ENCODE measurements at places on chromosomes 16 and 17. TPM values are rescaled to one million over a fixed set of nuclear protein-coding genes. Genes with fewer than 3 reads are reported as not detected.

Gene NACA2
- 0.07 TPM for polyA plus RNA-seq

Gene GLIS2
- 14.8 TPM for polyA plus RNA-seq

Gene TCAP
- polyA plus RNA-seq = 1.2 TPM

Gene CCL5
- polyA plus RNA-seq = 15.3 TPM

Gene PRSS27
- 2.5 TPM for polyA plus RNA-seq

Gene KRT23
- polyA plus RNA-seq = 9.4 TPM

Gene KRTAP1-1
- polyA plus RNA-seq = not detected

Gene ODAD4
- polyA plus RNA-seq = 6.0 TPM

Gene GH1
- polyA plus RNA-seq = not detected

Gene SALL1
- not detected for polyA plus RNA-seq

Gene DNAAF1
- polyA plus RNA-seq = 11.5 TPM

GRCh38 chr16:85335584-85336491 is 223.6 kb upstream of the CIBAR2 start:
- peak; percentile 65 for DNase-seq

- no peak for DNase-seq
Observed at GRCh38 chr17:34668206-34668605, 88.8 kb downstream of the TMEM132E start.

DNA sequence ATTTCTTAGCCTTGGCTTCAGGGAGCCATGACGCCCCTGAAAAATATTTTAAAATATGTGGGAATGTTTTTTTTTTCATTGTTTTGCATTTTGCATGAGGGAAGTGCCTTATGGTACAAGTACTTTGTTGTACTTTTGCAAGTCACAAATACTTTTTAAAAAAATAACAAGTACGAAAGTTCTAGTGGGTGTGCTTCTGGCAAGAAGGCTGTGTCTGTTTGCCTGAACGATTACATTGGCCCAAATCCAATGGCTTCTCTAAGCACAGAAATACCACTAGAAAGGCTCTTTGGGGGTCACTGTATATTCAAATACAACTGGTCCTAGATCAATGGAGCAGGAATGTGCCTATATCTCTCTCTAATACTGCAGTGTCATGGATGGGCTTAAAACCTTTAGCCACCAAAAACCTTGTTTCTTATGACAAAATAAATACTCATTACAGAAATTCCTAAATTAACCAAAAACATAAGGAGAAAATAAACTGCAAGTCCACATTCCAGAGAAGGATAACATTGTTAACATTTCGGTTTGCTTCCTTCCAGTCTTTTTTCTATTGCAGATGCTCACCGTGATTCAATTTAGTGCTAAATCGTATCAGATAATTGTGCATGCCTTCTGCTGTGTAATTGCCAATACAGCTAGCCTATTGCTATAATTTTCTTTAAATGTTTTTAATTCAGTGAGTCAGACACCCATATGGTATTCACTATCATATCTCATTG is 97.4 kb downstream of the VAT1L start:
- peak; percentile 69 for DNase-seq

DNA sequence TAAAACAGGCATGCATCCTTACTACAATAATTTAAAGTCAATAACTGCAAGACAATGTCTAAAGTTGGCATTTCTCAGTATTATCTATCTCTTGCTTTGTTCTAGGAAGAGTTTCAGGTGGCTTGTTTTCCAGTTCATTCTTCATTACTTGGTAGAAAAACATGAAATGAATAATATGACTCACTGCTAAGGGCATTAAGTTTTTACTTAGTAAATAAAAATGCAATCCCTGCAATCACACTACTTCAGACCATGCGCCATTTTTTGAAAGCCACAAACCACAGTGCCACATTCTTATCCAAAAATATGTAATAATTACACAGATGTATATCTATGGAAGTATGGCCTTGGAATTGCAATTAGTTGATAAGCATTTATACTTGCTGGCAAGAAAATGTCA is 55.4 kb downstream of the CREBBP start:
- DNase-seq = no peak

DNA sequence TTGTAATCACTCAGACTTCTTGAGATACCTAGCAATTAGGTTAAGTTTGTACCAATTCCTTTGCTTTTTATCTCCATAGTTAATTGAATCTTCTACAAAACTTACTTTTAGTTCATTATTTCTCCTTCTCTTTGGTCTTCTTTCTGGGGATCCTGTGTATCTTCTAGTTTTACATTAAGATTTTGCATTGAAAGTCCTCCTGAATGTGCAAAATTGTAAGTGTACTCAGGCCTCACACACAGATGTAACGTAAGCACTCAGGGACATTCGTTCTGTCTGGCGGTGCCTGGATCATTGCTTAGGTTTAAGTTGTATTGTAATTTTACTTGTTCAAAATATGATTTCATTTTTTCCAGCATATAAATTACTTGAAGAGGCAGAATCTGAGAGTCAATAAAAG is 222.6 kb upstream of the CPHXL start:
- DNase-seq = no peak

DNA sequence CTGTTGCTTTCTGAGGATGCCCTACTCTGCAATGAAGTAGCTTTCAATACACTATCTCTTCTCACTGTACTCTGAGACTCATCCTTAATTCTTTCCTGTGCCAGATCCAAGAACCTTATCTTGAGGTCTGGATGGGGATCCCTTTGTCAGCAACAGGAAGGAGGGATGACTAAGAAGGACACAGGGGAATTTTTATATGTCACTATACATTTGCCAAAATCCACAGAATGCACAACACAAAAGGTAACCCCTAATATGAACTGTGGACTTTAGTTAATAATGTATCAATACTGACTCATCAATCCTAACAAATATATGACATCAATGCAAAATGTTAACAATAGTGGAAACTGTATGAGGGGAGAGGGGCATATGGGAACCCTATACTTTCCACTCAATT is 4.7 kb upstream of the RBBP6 start:
- no peak for DNase-seq

GRCh38 chr16:9966569-9967157 is 215.6 kb downstream of the GRIN2A start:
- no peak for DNase-seq

DNA sequence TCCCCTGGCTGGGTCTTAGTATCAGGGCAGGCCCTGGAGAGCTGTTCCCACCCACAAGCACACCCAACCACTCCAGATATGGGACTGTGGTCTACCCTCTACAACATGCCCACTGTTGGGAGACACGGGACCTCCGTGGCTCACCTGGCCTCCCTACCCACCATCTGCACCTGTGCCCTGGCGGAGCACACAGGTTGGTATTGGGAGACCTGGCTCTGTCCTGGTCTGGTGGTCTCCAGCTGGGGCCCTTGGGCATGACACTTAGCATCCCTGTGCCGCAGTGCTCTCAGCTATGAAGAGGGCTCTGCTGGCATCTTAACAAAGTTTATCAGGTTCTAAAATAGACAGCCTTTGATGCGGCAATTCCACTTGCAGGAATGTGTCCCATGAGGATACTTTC is 5.8 kb downstream of the C16orf95 start:
- no peak for DNase-seq

- DNase-seq = no peak
Observed at GRCh38 chr16:67675579-67675935, 8.9 kb downstream of the C16orf86 start.

DNA sequence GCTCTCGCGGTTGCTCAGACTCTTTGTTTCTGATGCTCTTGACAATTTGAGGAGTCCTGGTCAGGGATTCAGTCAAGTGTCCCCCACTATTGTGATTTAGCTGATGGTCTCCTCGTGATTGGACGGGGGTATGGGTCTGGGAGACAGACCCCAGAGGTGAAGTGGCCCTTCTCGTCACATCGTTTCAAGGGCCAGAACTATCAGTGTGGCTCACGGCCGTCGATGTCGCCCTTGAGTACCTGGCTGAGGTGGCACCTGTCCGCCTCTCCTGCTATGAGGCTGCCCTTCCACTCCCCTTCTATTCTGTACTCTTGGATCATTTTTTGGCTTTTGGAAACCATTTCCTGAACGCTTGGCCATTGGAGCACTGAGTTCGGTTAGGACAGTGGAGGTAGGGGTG is 7.4 kb upstream of the MEAK7 start:
- DNase-seq = no peak

DNA sequence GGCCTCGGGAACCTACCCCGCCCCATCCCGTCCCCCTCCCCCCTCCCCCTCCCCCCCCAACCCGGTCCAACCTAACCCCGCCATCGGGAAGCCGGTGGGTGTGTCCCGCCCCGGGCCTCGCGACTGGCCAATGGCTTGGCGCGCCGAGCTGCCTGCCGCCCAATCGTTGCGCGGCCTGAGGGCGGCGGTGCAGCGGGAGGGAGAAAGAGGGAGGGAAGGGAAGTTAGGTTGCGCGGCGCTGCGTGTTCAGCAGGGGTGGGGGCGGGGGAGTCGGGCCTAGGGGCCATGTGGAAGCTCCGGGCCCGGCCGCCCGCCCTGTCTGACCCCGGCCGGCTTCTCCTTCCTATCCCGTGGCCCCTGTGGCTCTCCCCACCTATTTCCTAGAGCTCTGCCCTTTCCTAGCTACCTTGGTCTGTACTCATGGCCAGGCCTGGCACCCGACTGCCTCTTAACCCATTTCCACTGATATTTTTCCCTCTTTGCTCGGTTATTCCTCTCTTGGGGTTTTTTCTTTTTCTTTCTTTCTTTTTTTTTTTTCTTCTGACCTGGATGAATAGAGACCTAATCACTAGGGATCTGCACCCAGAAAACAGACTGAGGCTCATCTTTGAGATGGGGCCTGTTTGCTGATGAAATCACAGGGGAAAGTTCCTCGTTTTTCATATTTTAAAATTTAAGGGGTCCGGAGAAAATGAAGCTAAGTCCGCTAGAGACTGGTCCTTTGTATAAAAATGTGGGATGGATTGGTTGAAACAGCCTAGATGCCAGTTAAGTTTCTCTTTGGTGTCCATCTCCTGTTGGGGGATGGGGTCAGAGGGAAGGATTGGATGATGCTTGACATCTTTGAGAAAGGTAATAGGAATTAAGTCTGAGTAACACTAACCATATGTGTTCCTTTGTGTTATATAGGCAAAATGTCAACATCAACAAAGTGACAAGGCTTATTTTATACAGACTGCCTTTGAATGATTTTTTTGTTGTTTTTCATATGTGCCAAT is 1.1 kb downstream of the KPNB1 start:
- peak; percentile 98 for DNase-seq

DNA sequence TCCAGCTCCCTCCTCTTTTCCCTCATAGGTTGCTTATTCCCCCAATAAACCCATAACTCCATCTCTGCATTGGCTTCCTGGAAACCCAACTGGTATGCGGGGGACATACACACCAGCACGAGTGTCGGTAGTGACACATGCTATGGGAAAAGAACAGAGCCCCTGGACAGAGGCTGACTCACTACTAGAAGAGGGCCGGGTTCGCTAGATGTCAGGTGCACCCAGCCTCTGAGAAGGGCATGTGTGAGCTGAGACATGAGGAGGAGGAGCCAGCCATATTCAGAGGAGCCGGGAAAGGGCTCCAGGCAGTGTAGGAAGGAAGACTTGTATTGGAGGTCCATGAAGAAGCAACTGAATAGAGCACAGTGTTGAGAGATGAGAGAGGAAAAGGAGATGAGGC is 241.1 kb downstream of the SOX9 start:
- DNase-seq = no peak

GRCh38 chr16:69188236-69188549 is 1.2 kb downstream of the SNTB2 start:
- no peak for DNase-seq

GRCh38 chr17:67800495-67800928 is 24.8 kb upstream of the BPTF start:
- peak; percentile 71 for DNase-seq

Data from lung (tissue), 17 donors.